ENCODE measurements at places on chromosomes 16 and 17.

DNA sequence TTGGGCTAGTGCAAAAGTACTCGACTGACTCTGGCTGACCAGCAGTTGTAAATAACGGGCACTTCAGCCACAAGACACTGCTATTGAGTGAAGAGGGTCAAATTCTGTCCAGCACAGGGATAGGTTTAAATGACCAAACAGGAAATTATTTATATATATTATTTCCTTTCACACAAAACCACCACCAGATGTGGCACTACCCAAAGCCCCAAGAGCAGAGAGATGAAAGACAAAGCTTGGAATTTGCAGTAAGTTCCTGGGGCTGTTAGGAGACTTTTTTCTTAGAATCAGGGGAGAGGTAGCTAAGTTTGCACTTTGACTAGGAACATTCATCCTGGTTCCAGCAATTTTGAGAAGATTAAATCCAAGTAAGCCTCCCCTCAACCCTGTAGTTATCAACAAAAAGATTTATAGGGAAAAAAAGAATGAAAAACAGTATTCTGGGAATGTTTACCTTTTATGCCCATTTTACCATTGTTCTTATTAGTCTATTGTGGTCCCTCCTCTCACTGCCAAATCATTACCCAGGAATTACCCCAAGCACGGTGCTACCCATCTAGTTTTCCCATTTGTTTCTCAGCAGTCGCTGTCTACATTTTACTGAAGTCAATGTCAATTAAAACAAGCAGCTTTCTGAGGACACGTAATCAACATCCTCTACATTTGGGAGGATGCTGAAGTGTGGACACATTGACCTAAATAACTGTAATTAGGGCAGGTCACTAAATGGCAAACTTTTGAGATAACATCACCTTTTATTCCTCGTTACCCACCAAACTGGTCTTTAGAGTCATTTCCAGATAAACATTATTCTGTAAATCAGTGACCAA is 43.5 kb downstream of the GRB7 start:
- no peak for DNase-seq

DNA sequence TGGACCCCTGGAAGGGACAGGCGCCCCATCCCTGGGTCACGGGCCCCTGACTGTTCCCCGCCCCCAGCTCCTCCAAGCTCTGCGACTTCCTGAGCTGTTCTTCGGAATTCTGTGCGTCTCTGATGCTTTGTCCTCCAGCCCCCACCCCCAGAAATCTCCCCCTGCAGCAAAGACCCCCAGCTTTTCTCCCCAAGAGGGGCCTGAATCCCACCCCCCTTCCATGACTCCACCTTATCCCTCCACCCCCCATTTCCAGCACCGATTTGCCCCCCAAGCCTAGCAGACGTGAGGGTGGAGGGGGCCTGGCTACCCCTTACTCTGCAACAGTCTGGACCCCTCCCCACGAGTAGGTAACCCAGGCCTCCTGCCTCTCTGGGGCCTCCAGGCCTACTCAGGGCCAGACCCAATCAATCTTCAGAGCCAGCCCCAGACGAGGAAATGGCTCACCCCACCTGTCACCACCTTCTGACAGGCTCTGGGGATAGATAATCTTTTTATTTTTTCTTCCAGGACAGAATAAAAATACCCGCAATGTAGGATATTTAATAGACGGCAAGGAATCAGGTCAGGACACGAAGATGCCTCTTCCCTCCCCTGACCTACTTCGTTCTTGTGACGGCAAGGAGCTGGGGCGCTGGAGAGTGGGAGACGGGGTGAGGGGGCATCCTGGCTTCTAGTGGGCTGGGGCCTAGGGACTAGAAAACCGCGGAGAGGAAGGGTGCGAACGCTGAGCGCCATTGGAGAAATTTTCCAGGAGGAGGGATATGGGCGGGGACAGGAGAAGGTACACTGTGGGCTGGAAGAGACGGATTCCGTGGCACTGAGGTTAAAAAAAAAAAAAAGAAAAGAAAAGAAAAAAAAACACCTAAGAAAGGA is 744 bp upstream of the PLXDC1 start:
- DNase-seq = no peak

- no peak for DNase-seq
Observed at GRCh38 chr17:40515011-40515410, 13.6 kb upstream of the TNS4 start.

DNA sequence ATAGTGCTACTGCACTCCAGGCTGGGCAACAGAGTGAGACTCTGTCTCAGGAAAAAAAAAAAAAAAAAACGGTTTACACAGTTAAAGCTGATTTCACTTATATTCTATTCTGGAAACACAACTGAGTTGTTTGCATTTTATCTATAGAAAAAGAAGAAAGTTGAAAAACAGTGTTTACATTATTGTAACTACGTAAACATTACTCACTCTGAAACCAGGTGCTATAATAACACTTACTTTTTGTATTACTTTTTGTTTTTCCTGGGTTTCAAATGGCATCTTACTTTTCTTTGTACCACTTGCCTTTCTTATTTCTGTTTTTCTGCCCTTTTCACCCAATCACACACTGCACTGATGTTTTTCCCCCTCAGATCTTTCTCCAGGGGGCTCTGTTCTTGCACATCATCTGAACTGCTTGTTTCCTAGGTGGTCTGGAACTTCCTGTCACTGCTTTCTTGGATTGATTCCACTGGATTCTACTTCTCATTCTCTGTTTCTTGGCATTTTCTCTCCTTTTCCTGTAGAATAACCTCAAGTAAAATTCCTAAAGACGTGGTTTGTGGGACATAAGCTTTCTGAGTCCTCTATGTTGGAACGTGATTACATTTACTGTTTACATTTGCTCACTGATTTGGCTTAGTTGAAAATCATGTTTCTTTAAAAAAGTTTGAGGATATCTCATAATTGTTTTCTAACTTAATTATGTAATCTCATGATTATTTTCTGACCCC is 142.1 kb downstream of the HS3ST3B1 start:
- no peak for DNase-seq

DNA sequence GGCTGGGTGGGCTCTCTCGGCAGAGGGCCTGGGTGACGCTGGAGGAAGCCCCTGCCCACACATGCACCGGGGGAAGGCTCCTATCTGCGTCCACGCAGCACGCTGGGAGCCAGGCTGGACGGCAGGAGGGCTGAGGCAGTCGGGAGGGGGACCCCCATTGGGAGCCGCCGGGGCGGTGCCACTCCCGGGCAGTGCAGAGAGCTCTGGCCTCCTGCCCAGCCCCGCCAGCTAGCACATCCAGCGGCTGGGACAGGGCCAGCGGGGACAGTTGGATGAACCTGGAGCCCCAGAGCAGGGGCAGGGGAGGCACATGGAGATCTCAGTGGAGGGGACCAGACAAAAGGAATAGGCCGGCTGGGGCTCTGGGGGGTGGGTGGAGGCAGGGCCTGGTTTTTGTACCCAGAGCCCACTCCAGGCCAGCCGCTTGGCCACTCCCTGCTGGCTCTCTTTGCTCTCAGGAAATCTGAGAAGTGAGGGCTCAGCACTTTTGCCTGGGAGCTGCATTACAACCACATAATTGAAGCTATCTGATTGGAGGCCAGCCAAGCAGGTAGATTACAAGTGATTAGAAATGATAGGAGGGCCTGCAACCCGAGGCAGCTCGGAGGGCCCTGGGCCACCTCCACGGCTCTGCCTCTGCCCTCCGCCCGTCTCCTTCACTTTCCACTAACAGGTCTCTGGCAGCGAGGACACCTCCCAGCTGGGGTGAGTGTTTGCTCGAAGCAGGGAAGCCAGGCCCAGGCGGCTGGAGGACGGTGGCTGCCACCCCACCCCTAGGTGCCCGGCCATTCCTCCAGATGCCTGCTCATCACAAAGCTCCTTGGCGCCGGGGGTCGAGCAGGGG is 40.1 kb downstream of the ENGASE start:
- DNase-seq = no peak

- DNase-seq = no peak
Observed at GRCh38 chr17:223723-224471, 42.4 kb upstream of the DOC2B start.

GRCh38 chr16:74601126-74601871 is 5.6 kb downstream of the GLG1 start:
- no peak for DNase-seq

- DNase-seq = no peak
Observed at GRCh38 chr17:2904135-2904534, 107.9 kb downstream of the RAP1GAP2 start.

- DNase-seq = no peak
Observed at GRCh38 chr16:22317625-22318024, 20.4 kb downstream of the POLR3E start.

DNA sequence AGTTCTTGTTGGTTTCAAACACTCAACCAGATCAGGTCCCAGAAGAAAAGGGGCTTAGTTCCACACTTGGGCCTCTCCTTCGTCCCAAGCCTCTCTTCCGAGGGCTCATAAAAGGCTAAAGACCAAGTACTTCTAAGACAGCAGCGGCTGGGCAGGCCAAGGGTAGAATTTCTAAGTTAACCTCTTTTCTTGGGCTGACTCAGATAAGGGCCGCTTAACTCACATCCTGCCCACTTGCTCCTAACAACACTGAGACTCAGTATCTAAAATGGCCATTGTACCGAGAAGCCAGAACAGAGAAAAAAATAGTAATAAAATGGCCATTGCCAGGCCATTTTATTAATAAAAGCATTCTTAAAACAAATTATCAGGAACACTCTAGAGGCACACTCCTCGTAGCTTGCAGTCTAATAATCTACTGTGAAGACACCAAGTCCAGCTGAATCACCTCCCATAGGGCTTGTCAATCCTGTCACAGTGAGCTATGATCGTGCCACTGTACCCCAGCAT is 42.1 kb downstream of the RANBP10 start:
- DNase-seq = no peak

DNA sequence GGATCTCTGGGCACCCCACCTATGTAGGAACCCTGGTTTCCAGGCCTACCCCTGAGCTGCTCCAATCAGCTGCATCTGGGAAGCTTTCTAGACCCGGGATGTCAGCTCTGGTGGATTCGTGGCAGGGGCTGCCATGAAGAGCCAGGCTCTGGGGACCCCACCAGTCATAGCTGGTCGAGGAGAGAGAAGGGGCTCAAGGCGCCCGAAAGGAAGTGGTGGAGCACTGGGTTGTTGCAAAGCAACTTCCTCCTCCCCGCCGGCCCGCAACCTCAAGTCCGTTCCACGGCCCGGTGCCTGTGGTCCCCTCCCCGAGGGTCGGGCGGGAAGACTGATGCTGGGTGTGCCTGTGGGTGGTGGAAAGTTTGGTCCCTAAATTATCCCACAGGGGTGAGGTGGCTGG is 10.2 kb downstream of the TBKBP1 start:
- no peak for DNase-seq

DNA sequence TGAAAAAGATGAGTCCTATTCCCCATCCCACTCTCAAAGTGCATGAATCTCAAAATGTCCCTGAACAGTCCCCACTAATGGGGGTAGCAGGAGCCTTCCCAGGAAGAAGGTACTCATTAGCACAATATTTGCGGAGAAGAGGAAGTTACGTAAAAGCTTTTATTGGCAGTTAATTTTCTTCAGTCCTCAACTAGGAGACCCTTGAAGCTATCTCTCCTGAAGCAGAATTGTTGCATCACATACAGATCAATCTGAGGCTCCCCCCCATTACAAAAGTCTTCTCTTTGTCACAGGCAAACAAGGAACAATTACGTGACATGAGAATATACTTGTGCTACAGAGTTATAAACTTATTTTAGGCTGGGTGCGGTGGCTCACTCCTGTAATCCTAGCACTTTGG is 14.2 kb downstream of the SLFN12L start:
- no peak for DNase-seq

DNA sequence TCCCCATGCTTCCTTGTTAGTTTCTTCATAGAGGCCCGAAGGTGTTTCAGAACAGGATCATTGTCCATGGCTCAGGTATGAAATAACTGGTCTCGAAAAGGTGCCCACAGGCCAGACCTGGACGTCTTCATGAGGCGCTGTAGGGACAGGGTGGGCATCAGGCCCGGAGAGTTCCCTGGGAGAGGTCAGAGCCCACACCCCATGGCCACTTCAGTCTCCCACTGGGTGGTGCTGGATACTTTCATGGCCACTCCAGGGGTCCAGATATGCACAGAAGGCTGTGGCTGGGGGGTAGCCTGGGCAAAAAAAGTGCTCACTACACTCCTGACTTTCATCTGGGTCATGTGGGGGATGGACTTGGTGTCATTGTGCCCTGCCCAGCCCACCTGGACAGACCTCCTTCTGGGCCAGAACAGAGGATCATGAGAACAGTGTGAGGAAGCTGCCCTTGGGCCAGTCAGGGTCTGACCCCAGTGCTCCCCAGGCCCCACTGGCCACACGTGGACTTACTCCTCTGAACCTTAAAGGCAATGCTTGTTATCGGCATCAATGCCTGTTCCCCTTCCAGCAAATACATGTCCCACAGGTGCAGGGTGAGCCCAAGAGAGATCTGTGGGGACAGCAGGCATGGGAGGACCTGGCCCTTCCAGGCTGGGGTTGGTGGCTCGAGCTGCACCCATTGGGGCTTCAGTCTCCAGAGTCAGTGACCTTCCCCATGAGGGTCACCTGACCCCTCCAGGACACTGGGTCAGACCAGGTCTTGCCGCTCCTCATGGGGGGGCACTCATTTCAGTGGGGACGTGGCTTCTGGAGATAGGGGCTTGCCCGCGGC is 36.9 kb downstream of the LGALS9 start:
- DNase-seq = no peak

DNA sequence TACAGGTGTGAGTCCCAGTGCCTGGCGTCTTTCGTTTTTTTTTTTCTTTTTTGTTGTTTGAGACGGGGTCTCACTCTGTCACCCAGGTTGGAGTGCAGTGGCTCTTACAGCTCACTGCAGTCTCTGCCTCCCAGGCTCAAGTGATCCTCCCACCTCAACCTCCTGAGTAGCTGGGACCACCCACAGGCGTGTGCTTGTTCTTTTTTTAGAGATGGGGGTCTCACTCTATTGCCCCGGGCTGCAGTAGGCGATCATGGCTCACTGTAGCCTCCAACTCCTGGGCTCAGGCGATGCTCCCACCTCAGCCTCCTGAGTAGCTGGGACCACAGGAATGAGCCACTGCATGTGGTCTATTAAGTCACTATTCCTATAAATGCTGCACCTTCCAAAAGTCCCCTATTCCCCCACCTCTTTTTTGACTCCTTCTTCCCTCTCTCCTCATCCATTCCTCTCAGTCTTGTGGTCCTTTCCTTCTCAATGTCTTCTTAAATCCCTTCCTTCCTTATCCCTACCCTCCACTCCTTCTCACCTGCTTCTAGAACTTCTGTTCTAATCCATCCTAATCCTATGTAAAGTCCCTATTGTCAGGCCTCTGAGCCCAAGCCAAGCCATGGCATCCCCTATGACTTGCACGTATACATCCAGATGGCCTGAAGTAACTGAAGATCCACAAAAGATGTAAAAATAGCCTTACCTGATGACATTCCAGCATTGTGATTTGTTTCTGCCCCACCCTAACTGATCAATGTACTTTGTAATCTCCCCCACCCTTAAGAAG is 9.2 kb downstream of the GGA3 start:
- DNase-seq = no peak

- no peak for DNase-seq
Observed at GRCh38 chr17:80294210-80294609, 33.6 kb downstream of the RNF213 start.
